ENCODE measurements at places on chromosomes 11 and 22. TPM values are rescaled to one million over a fixed set of nuclear protein-coding genes. Genes with fewer than 3 reads are reported as not detected.

The LRRC10B gene
- total RNA-seq = 1.3 TPM

The MS4A3 gene
- not detected for total RNA-seq

- DNase-seq = no peak
These were observed 10.7 kb upstream of the CKAP5 start for GRCh38 chr11:46856605-46857343.

GRCh38 chr11:75149766-75150465, 991 bp upstream of the SLCO2B1 start:
- no peak for DNase-seq

All from MG63 (cell line).